ENCODE measurements at places on chromosomes 7 and 10.
A peak's percentile ranks its signal among the peaks of the same experiment; 100 is the strongest.

- no peaks in the 10 kb centered on the region for H3K4me1 ChIP-seq
- no peak for DNase-seq
- no peak overlapping the region for H3K27ac ChIP-seq
- no peaks in the 10 kb centered on the region for H3K27me3 ChIP-seq
These were observed 33.0 kb upstream of the RET start for GRCh38 chr10:43043773-43044447.

DNA sequence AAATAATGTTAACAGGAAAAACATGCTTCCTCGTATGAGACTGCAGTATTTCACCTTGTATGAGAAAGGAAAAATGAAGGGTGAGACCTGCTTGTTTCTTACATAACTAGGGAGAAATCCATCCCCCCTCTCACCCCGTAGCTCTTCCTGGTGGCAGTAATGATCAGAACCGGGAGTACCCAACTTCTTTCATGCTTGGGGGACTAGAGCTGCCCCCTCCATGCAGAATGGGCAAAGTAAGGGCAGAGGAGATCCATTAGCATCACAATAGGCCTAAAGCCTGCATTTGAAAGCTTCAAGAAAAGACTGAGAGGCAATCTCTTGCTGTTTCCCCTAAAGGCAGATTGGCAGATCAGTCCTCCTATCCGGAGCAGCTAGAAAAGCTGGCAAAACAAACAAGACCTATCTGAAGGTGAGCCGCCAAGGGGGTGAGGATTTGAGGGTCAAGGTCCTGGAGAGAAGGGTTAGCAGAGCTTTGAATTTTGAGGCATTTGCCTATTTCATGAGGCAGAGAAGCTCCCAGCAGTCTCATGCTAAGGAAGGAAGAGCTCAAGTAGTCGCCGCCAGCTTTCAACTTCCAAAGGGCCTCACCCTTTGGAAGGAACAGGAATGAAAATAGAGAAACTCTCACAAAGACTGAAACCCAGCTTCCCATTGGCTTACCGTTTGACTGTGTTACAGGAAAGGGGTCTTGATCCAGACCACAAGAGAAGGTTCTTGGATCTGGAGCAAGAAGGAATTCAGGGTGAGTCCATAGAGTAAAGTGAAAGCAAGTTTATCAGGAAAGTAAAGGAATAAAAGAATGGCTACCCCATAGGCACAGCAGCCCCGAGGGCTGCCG lies 36.2 kb downstream of the BAG3 start:
- H3K36me3 ChIP-seq, result no peaks in the 10 kb centered on the region
- H3K4me3 ChIP-seq, result peak overlapping the region; percentile 20
- H3K27me3 ChIP-seq, result no peaks in the 10 kb centered on the region

DNA sequence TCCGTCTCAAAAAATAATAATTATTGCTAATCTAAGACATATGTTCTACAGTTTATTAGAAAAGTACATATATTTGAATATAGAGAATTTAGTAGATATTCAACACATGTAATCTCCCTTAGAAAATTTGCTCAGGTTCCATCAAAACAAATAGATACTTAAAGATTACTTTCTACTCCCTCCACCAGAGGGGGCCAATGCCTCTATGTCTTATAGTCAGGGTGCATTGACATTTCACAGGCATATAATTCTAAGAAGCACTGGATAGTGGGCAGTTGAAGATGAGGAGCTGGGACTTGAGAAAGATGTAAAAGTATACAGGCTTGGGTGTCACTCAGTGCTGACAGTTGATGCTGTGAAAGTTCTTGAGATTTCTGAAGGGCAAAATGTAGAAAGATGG lies 301.6 kb upstream of the HPS1 start:
- H3K4me3 ChIP-seq, result no peak overlapping the region
- peak; percentile 13 for DNase-seq
- H3K27ac ChIP-seq, result no peak overlapping the region

DNA sequence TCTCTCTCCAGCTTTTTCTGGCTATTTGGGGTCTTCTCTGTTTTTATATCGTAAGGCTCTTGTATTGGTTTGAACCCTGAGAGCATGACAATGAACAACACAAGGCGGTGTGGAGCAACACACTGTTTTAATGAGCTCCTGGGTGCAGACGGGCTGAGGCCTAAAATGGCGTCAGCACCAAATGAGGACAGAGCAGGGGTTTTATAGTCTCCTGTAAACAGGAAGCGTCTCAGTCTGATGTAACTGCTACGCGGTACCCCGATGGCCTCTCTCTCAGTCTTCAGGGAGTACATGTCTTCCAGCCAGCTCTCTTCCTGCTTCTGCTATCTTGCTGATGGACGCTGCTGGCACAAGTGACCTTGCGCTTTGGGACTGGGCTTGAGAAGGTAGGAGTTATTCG lies 95.9 kb upstream of the CCDC71L start:
- no peaks in the 10 kb centered on the region for H3K36me3 ChIP-seq
- no peak for DNase-seq
- no peak overlapping the region for H3K4me3 ChIP-seq
- H3K27ac ChIP-seq, result no peak overlapping the region

DNA sequence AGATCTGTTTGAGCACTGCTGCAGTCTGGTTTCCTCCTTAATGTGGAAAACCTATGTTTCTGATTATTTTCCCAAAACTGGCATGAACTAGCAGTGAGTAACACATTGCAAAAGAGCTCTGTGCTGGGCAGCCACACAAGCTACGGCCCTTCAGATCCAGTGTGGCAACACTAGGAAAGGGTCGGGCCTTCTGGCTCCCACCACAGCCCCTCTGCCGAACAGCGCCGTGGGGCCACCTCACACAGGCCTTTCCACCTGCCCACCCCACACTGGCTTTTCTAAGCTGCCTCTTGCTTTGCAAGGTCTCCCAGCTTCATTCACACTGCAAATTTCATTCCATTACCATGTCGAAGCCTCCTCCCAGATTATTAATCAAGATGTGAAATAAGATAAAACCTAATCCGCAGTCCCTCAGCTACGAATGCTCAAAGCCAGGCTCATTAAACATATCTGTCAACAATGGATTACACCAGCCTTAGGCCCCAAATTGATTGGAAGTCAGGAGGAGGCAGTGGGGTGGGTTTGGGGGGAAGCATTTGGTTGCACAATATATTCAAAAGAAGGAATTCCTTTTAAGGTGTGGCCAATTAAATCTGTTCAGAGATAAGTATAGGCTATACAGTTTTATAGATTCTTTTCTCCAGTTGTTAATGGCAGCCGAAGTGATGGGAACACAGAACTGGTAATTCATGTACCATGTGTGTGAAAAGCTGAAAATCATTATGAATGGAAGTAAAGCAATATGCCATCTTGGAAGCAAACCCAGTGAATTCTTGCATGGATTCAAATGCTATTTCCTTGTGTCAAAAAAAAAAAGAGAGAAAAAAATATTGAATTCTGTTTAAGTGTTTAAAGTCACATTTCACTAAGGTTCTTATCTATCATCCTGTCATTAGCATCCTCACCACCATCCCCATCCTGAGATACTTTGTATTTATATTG lies 223.7 kb downstream of the MTERF1 start:
- no peaks in the 10 kb centered on the region for H3K4me1 ChIP-seq
- DNase-seq, result no peak
- no peak overlapping the region for H3K27ac ChIP-seq
- H3K36me3 ChIP-seq, result no peaks in the 10 kb centered on the region

All from endothelial cell of umbilical vein (primary cell).